Right renal cortex interstitium (tissue), 3 donors: ENCODE measurements at places on chromosomes 13 and 19. TPM values are rescaled to one million over a fixed set of nuclear protein-coding genes. Genes with fewer than 3 reads are reported as not detected.

The RYR1 gene
- 4.2 TPM for polyA plus RNA-seq

DNA sequence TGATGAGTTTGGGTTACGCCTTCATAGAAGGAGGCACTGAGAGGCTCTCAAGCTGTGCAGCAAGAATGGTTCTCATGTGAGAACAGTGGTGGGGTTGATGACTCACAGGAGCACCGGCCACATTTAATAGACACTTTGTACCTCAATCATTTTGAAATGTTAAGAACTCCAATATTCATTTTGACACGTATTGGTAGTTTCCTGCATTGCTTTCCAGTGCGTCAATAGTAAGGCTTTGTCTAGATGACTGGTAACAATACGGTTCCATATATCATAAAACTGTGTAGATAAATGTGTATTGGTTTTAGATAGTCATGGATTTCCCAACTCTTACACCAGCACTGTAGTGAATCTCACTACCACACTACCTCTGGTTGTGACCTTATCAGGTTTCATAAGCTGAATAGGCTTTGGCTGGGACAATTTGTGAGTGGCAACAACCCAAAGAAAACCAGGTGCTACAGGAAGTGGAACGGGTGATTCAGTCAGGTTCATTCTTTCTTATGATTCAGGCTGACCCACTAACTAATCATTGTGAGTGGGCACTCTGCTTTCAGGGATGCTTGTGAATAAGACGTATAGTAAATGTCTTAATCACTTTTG is 362.6 kb downstream of the KLF5 start:
- DNase-seq, result no peak

GRCh38 chr19:29675120-29675649 is 9.9 kb downstream of the PLEKHF1 start:
- no peak for DNase-seq

GRCh38 chr13:24270639-24271141 is 38.7 kb upstream of the C1QTNF9 start:
- DNase-seq, result no peak

The GARIN5A gene
- 6.8 TPM for polyA plus RNA-seq

The HSD17B14 gene
- 27.9 TPM for polyA plus RNA-seq

GRCh38 chr19:4446704-4447200 is 10.8 kb downstream of the UBXN6 start:
- DNase-seq, result no peak
